Mesenchymal stem cell (in vitro differentiated cells and primary cell): ENCODE measurements at places on chromosomes 1 and 21.
A peak's percentile ranks its signal among the peaks of the same experiment; 100 is the strongest.

- no peak for DNase-seq
Observed at GRCh38 chr1:89999208-89999607, 4.3 kb downstream of the ZNF326 start.

- peak; percentile 58 for DNase-seq
Observed at GRCh38 chr1:214472364-214472763, 79.0 kb downstream of the PTPN14 start.

GRCh38 chr1:91541918-91542533, 41.4 kb downstream of the CDC7 start:
- DNase-seq, result no peak

DNA sequence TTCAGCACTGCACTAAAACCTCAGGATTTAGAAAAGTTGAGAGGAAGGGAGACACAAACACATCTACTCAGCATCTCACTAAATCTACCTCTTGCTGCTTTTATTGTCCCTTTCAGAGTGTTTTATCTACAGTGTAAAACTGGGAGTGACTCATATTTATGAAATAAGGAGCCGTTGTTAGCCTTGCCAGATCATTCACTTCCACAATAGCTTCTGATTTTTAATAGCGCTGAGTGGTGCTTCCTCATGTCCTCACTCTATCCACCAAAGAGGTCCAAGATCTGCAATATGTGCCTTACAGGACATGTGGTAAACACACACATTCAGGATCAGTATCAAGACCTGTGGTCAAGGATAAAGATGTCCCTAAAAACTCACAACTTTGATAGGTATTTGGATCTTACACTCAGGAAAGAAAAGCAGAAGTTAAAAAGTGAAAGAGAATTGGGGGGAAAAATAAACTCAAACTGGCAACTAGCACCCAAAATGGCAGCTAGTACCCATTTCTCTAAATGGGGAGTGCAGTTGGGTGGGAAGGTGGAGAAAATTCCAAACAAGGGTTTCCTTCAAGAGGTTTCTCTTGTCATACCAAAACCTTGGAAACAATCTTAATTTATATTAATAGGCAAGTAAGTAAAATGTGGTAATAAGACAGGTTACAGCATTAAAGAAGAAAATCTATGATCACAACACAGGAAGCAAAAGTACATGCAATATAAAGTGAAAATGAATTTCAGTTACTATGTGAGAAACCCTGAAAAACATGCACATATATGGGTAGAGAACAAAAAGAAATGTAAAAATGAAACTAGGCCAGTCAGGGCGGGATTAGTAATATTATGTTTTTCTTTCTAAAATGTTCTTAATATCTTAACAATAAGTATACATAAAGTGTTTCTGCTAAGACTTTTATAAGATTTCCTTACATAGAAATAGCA, 15.9 kb downstream of the DUSP10 start:
- DNase-seq, result peak; percentile 55

GRCh38 chr21:42026082-42026435, 15.9 kb upstream of the ZBTB21 start:
- no peak for DNase-seq

GRCh38 chr21:35178827-35179226, 129.7 kb upstream of the RUNX1 start:
- DNase-seq, result peak; percentile 37

GRCh38 chr1:180230791-180231505, 884 bp downstream of the LHX4 start:
- DNase-seq, result peak; percentile 65

GRCh38 chr1:219160967-219161366, 12.7 kb upstream of the LYPLAL1 start:
- DNase-seq, result no peak

DNA sequence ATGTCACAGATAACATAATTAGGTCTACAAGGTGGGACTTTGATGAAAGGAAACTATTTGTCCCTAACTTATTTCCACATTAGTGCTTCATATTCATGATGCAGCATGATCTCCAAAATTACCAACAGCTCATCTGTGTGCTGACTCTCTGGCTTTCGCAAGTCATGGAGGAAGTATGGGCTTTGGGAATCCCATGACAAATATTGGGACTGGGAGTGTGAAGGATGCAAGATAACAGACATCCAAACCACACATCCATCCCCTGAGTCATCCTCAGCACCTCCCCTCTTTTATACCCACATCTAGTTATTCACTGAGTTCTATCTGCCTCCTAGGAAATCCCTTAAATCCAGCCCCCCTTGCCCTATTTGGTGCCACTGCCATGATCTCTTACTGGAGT, 102.8 kb upstream of the COL24A1 start:
- DNase-seq, result no peak

- no peak for DNase-seq
Observed at GRCh38 chr1:68142036-68142435, 90.3 kb downstream of the WLS start.

GRCh38 chr1:47562147-47562546, 124.3 kb downstream of the FOXD2 start:
- no peak for DNase-seq

- no peak for DNase-seq
Observed at GRCh38 chr1:230113235-230113592, 46.2 kb downstream of the GALNT2 start.

- DNase-seq, result no peak
Observed at GRCh38 chr1:17549384-17549783, 9.9 kb downstream of the ARHGEF10L start.

DNA sequence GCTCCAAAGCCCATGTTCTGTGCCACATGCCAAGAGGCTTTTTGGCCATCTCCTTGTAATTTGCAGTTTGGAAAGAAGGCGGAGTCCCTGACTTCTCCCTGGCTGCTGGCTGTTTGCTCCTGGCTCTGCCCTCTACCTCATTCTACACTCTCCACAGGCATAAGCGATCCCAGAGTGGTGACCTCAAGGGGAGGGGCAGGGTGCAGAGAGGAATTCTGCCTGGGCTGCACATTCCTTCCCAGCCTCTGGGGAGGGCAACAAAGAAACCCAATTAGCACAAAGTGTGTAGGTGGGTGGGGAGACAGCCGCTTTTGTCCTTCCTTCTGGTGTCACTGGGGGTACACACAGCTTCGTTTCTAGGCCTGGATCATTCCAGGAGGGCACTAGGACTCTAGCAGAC, 95.3 kb downstream of the HIVEP3 start:
- DNase-seq, result no peak

- DNase-seq, result no peak
Observed at GRCh38 chr1:110982320-110982719, 18.6 kb upstream of the LRIF1 start.

DNA sequence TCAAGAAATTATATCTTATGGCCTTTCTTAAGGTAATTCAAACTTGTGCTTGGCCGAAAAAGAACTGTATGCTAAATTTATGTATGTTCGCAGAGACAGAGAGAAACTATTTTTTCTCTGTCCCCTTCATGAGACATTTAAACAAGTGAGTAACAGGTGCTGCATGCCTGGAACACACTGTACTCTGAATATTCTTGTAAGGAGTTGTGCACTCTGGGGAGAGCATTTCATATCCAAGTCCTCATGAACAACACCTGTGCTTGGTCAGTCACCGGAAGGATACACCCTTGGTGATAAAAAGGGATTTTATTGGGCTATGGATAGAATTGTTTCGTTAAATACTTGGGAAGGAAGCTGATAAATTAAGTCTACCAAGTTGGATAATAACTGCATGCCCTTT, 220.8 kb upstream of the NRIP1 start:
- no peak for DNase-seq

GRCh38 chr21:25126564-25126963, 480.7 kb downstream of the MRPL39 start:
- DNase-seq, result no peak

DNA sequence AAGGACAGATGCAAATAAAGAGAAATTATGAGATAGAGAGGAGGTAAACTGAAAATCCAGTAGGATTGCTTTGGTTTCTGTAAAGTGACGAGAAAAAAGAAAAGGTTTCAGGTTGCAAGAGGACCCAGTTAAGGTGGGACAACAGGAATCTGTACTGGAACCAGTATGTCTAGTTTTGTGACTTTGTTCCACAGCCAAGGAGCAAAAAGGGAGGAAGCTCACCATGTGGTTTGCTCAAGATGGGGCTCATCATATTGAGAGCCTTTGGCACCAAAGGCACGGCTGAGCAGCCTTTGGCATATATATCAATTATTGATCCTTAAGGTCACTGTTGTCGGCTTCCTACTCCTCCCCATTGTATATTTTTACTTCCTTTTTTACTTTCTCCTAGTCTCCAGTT, 1.8 kb upstream of the ZDHHC18 start:
- no peak for DNase-seq

- DNase-seq, result no peak
Observed at GRCh38 chr21:29238053-29238966, 60.4 kb upstream of the BACH1 start.

DNA sequence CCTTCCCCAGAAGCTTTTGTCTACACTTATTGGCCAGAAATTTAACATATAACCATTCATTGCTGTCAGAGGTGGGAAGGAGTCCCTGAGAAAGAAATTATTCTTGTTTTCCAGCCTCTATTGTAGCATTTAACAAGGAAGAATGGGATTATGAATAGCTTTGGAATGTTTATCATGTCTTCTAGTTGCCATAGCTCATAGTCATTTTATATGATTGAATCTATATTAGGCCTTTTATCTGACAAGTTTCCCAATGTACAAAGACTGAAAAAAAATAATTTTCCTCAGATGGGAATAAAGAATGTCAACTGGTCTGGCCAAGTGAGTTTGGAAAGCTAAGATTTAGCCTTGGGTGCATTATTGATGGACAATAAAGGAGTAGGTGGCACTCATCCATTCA, 28.3 kb downstream of the PTPRC start:
- no peak for DNase-seq

DNA sequence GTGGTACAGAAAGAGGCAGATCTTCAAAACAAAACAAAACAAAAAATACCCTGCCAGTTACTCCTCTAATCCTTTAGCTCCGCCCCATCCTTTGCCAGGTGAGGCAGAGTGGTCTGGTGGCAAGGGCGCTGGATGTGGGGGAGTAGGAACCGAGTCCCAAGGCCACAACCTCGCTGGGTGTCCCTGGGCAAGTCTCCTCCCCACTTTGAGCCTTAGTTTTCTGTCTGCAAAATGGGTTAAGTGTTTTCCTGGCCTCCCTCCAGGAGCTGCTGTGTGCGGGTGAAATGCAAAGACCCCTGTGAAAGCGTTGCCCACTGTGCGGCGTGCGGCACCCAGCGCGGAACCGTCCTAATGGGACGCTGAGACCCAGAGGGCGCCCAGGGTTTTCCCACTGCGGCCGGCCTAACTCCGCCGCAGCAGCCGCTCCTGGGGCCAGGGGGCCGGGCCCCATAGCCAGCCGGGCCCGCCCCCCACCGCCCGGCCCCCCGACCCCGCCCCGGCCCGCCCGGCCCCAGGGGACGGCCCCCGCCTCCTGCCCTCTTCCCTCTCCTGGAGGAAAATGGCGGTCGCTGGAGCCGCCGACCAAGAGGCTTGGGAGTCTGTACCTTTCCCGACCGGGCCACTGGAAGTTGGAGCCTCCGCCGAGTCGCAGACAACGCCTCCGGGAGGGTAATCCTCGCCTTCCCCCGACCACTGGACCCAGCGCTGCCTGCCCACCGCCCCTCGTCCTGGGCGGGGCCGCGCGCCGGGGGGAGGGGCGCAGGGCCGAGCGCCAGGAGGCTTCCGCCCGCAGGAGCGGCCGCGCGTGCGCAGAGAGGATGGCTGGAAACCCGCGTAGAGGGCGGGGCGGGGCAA, at the start of the genes ERMAP and SVBP:
Gene ERMAP, plus strand, starts transcription at position 538 of the 855 bp plus-strand sequence. CDS start 13,327 bp downstream, outside the sequence.
Gene SVBP, minus strand, starts transcription at position 813 of the 855 bp plus-strand sequence. CDS start 853 bp downstream, outside the sequence.
- DNase-seq, result peak; percentile 87

- DNase-seq, result no peak
Observed at GRCh38 chr1:64077281-64077940, 126.0 kb upstream of the UBE2U start.

DNA sequence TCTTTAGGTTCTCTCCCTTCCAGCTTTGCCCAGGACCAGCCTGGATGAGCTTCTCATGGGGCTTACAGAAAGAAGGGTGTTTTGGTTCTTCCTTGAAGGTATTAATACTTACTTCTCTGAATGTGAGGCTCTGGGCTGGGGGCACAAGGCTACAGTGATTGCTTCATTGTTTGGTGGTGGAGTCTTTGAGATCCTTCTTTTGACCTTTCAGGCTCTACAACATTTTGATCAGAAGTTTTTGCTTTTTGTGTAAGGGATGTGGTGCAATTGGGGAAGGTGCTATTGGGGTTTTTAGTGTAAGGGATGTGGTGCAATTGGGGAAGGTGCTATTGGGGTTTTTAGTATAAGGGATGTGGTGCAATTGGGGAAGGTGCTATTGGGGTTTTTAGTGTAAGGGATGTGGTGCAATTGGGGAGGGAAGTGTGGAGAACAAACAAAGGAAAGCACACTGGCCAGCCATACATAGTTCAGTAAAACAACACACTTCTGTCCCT, 103.6 kb upstream of the IVNS1ABP start:
- no peak for DNase-seq

GRCh38 chr1:113534875-113535274, 144.6 kb downstream of the MAGI3 start:
- DNase-seq, result no peak

DNA sequence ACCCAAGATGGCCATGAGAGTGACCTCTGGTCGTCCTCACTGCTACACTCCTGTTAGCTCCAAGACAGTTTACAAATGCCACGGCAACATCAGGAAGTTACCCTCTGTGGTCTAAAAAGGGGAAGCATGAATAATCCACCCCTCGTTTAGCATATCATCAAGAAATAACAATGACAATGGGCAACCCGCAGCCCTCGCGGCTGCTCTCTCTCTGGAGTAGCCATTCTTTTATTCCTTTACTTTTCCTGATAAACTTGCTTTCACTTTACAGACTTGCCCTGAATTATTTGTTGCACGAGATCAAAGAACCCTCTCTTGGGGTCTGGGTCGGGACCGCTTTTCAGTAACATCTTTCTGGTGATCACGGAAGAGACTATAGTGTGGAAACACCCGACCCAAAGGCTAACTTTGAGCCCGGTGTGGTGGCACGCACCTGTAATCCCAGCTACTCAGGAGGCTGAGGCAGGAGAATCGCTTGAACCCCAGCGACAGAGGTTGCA, 19.8 kb upstream of the COX20 start:
- no peak for DNase-seq

GRCh38 chr1:110412576-110412975, 5.1 kb upstream of the LAMTOR5 start:
- DNase-seq, result peak; percentile 81

- no peak for DNase-seq
Observed at GRCh38 chr1:33867684-33868083, 3.8 kb downstream of the HMGB4 start.

DNA sequence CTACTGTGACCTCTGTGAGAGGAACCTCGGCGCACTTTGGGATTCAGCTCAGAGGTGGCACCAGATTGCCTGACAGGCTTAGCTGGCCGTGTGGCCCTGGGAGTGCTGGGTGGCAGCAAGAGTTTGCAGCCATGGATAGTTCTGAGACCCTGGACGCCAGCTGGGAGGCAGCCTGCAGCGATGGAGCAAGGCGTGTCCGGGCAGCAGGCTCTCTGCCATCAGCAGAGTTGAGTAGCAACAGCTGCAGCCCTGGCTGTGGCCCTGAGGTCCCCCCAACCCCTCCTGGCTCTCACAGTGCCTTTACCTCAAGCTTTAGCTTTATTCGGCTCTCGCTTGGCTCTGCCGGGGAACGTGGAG, 67.5 kb downstream of the DISC1 start:
- DNase-seq, result no peak

DNA sequence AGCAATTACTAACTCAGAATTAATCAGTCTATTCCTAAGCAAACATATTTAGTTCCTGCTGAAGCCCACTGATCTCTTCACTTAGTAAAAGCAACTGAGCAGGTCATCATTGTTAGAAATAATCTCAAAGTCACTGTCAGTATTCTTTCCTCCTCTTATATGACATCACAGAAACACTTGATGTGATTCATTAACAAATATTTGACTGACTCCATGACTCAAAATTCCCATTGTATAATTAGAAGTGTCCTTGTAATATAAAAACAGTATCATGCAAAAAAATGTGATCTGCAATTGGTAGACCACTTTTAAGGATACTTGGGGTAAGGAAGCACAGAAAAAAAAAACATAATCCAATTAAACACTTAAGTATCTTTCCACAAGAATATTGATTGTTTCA, 194.4 kb downstream of the DPYD start:
- peak; percentile 6 for DNase-seq
